ENCODE measurements at places on chromosomes 6 and 20.
A peak's percentile ranks its signal among the peaks of the same experiment; 100 is the strongest.

DNA sequence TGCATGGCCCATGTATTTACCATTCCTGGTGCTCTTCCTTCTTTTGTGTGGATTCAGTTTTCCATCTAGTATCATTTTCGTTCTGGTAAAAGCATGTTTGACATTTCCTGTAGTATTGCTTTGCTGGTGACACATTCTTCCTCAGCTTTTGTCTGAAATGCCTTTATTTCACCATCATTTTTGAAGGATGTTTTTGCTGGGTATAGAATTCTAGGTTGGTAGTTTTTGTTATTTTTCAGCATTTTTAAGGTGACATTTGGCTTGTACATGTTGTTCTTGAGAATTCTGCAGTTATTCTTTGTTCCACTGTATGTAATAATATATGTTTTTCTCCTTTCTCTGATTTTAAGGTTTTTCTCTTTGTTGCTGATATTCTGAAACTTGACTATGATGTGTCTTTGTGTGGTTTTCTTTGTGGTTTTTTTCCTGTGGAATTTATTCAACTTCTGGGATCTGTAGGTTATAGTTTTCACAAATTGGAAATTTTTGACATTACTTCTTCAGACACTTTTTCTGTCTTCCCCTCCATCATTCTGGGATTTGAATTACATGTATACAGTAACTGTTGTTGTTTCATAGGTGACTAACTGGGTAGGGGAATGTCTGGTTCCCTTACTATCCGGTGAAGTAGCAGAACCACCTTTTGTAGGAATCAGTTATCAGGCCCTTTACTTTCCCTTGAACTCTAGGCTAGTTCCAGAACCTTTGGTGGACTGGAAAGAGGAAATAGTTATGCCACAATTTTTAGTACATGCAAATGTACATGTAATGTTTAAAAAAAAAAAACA, 30.2 kb downstream of the SNX9 start:
- DNase-seq, result no peak

DNA sequence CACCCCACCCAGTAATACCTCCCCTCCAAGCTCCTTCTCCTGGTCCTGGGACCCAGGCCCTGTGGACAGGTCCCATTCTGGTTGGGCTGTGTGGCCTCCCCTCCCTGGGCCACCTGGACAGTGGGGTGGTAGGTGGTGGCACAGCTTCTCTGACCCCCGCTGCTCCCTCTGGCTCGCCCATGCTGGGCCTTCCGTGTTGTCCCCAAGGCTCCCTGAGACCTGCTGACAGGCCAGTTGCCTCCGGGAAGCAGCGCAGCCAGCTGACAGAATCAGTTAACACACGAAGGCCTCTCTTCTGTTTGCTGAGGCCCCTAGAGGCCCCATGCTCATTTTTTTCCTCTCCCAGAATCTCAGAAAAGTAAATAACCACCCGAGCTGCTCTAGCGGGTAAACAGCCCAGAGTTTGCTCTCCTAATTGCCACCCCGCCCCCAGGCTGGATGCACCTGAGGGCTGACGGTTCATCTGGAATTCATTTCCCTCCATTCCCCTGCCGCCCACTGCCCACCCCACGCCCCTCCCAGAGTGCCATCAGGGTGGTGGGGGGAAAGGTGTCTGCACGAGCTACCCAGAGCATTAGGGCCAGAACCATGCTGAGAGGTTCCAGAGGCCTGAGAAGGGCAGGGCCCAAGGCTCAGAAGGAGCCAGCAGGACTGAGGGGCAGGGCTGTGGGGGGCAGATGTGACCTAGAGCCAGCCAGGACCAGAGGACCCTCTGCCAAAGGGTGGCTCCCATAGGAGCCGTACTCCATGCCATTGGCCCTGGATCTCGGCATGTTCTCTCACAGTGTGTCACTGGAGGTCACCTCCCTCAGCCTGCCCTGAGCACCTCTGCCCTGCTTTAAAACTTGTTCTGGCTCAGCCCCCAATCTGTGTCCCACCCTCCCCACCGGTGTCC, 157.5 kb downstream of the GRM4 start:
- no peak for DNase-seq

DNA sequence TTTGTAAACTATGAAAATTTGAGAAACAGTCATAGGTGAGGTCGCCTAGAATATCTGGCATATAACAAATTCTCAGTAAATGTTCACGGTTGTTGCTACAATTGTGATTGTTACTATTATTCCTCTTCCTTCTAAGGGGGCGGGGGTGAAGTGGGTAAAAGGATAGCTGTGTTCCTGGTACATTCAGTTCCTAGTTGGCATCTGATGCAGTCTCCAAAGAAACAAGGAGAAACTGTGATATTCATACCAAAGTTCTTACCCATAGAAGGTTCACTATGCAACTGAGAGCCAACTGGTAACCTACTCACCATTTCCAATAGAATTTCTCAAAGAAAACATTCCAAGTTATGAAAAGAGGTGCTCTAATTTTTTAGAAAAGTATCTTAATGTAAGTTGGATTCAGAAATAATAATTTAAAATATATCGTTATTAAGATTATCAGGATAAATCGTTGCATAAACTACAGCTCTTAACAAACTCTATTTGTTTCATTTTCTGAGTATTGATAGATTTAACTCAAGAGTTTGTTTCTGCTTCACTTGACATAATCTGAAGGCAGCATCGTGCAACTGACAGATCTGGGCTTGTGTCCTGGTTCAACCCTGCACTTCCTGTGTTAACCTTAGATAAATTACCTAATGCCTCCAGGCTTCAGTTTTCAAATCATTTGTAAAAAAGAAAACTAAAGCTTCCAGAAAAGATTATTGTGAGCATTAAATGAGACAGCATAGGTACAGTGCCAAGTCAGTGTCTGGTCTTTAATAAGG, 13.3 kb upstream of the MAP7 start:
- no peak for DNase-seq

- no peak for DNase-seq
These were observed 36.1 kb downstream of the EDN3 start for GRCh38 chr20:59336540-59336939.

GRCh38 chr6:118815495-118815894, 78.5 kb upstream of the ASF1A start:
- DNase-seq, result no peak

GRCh38 chr6:167495506-167496401, 170.9 kb downstream of the TTLL2 start:
- DNase-seq, result no peak

GRCh38 chr20:3749689-3750531, 17.4 kb downstream of the HSPA12B start:
- DNase-seq, result peak; percentile 68

GRCh38 chr6:28758818-28759235, 165.0 kb downstream of the TRIM27 start:
- no peak for DNase-seq

- DNase-seq, result no peak
These were observed 114.6 kb downstream of the SOBP start for GRCh38 chr6:107604549-107604948.

DNA sequence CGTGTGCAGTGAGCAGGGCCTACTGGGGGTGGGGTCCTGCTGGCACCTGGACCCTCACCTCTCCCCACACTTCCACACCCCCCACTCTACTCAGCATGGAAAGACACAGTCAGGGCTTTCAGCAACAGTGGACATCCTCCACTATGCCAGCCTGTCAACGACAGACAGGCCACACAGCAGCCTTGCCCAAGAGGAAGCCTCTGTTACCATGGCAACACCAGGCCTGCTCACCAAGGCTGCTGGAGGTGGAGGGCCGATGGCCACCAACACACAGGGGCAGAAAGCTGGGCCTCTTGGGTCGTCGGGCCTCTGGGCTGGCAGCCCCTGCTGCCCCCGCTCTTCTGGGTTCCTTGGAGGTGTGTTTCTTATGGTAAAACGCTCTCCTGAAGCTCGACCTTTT, 13.6 kb downstream of the BNIP5 start:
- DNase-seq, result no peak

DNA sequence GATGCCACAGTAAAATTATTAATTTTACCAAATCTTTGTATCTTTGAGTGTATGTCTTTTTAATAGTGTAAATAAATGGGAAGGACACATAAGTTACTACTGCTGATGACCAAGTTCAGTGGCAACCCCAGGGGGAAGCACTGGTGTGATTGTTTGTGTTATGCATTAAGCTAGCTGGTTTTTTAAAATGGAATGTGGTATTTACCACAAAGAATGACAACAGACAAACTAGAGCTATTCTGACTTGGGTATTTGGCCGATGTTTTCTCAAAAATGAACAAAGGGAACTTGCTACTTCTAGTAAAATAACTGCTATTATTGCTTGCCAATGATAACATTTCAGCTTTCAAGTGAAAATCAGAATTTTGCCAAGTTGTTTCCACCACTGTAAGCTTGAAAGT, 2.9 kb downstream of the FNDC1 start:
- DNase-seq, result no peak

GRCh38 chr6:31308050-31308844, 36.4 kb upstream of the HLA-C start:
- peak; percentile 75 for DNase-seq

DNA sequence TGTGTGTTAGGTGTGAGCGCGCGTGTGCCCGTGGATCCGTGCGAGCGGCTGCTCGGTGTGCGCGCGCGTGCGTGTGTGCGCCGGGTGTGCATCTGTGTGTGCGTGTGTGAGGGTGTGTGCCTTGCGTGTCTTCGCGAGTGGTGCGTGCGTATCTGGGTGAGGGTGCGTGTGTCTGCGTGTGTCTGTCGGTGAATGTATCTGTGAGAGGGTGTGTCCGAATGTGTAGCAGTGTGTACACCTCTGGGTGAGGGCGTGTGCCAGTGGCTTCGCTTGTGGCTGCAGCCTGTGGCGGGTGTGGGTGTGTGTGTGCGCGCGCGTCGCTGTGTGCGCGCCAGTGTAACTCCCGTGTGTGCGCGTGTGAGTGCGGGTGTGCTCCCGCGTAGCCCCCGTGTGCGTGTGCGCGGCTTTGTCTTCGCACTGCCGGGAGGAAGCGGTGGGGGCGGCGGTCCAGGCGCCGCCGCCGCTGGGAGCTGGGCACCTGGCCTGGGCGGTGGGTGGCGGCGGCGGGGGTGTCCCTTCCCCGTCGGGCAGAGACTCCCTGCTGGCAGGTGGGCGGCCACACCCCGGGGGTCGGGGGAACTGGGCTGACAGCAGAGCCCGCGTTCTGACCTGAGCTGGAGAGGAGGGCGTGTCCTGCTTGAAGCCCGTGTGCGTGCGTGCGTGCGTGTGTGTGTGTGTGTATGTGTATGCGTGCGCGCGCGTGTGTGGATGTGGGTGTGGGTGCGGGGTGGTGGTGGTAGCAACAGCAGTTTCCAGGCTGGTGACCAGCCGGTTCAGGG, 61.3 kb upstream of the EPB41L1 start:
- DNase-seq, result peak; percentile 58

DNA sequence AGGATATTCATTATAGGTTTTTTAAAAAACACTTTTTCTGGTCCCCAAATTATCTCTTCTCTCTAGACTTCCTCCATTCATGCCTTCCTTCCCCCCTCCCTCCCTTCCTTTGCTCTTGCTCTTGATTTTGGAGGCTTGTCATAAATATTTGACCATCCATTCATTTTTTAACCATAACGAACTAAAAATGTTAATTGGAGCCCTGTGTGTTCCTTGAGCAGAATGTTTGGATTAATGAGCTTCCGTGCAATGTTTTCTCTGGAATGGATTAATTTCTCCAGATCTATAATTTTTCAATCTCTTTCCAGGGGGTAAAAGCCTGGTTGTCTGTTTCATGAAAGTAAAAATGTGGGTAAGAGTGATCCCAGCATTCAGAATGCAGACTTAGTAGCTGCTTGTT, 155.5 kb downstream of the ESR1 start:
- no peak for DNase-seq

- DNase-seq, result no peak
These were observed 59.7 kb downstream of the PLCB4 start for GRCh38 chr20:9128568-9128967.

GRCh38 chr6:36685926-36686667, 7.6 kb downstream of the CDKN1A start:
- no peak for DNase-seq

DNA sequence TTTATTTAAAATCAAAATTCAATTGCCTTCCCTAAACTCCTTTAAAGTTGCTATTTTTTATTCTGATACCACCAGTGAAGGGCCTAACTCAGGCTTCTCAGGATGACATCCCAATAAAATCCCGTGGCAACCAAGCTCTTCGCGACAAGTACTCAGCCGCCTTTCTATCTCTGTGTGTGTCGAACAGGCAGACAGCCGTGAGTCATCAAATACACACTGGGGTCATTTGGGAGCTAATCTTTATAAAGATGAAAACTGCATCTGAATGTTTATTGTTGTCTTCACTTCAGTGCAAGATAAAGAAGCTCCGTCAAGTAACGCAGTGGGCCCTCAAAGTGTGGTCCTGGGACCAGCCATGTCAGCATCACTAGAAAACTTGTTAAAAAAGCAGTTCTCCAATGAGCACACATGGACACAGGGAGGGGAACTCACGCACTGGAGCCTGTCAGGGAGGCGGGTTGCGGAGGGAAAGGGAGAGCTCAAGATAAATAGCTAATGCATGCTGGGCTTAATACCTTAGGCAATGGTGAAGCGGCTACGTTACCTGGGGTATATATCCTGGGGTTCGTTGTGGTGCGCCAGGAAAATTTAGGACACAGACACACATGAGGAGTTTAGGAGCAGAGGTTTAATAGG, 119.3 kb downstream of the RNF144B start:
- DNase-seq, result no peak

- no peak for DNase-seq
These were observed 78.3 kb downstream of the KIF6 start for GRCh38 chr6:39646751-39647420.

DNA sequence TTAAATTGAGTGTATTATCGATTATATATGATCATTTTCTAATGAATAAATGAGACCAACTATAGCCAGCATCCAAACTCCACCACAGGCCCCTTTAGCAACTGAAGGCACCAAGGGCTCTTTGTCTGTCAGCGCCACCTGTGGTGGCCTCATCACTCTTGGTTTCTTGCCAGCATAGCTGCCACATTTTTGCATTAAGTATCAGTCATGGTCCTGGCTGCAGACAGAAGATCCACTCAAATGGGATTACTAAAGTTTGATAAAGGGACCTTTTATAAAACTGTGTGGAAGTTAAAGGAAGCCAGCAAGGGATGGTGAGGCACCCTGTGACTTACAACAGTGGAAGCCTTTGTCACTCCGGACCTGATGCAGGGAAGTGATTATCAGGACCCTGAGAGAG, 162.9 kb downstream of the C6orf118 start:
- no peak for DNase-seq

- no peak for DNase-seq
These were observed 62.6 kb downstream of the FAM50B start for GRCh38 chr6:3911614-3912336.

- DNase-seq, result no peak
These were observed 139.9 kb downstream of the CDH4 start for GRCh38 chr20:61391812-61392520.

DNA sequence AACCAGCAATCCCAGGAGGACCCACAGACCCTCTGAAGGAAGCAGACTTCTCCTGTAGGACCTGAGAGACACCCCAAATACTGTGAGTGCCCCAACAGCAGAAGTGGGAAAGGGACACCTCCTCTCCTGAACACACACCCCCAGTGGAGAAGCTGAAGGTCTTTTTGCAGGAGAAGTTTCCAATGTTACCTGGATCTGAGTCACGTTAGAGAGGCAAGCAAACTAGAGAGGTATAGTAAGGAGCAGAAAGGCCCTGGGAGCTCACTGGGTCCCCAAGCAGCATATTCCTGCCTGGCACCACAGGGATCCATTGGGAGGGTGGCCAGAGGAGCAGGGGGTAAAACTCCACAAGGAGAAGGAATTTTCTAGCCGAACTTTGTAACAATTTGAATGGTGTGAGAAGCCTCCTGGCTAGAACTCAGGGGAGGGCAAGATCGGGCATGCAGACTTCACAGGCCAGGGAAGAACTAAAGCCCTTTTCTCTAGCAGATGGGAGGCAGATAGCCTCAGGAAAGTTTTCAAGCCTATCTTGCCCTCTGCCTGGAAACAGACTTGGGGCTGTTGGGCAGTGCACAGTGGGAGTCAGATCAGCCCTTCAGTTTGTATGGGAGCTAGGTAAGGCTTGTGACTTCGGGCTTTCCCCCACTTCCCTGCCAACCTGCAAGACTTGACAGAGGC, 68.2 kb upstream of the SSTR4 start:
- DNase-seq, result no peak
